ENCODE measurements at places on chromosomes 4 and X. TPM values are rescaled to one million over a fixed set of nuclear protein-coding genes. Genes with fewer than 3 reads are reported as not detected.

Gene SPIN2A
- total RNA-seq = 1.4 TPM

Gene P2RY8
- 0.03 TPM for total RNA-seq

Gene CXorf65
- total RNA-seq = not detected

Gene HMX1
- 2.0 TPM for total RNA-seq

Gene SEC24B
- total RNA-seq = 21.7 TPM

Gene DRD5
- total RNA-seq = not detected

Gene TEX13C
- total RNA-seq = 0.18 TPM

Gene FRG2
- total RNA-seq = 0.18 TPM

Gene COX7B
- 220 TPM for total RNA-seq

Gene FANCB
- total RNA-seq = 12.2 TPM

Gene GPC3
- total RNA-seq = 81.0 TPM

Gene TLR6
- total RNA-seq = not detected

Gene PNMA3
- 5.2 TPM for total RNA-seq

Gene RASGEF1B
- total RNA-seq = 6.1 TPM

Gene MXD4
- total RNA-seq = 13.4 TPM

Gene AWAT2
- 0.26 TPM for total RNA-seq

Gene ODAPH
- not detected for total RNA-seq

Gene EGFL6
- total RNA-seq = 0.41 TPM

Gene ZNF630
- total RNA-seq = 1.4 TPM

Gene SMIM10L2A
- 7.0 TPM for total RNA-seq

Gene SSX4B
- 0.26 TPM for total RNA-seq

Gene MXRA5
- total RNA-seq = 1.5 TPM

Gene TMPRSS11E
- 3.5 TPM for total RNA-seq

Gene PPEF1
- total RNA-seq = 0.10 TPM

Gene PPP1R2C
- total RNA-seq = not detected

Gene FAM9B
- 0.03 TPM for total RNA-seq

Gene NKRF
- total RNA-seq = 9.9 TPM

Gene GNL3L
- total RNA-seq = 31.9 TPM

Gene SMIM43
- not detected for total RNA-seq

Gene ADH1A
- total RNA-seq = not detected

Gene KIT
- total RNA-seq = 7.6 TPM

Gene XK
- 2.2 TPM for total RNA-seq

Gene AKAP14
- not detected for total RNA-seq

Gene CPZ
- 29.7 TPM for total RNA-seq

Gene FGFR3
- 43.6 TPM for total RNA-seq

Data from H7 (cell line).